ENCODE measurements at places on chromosomes 2 and 18.

GRCh38 chr2:9030190-9030589, 26.7 kb upstream of the MBOAT2 start:
- no peak for DNase-seq

- peak; percentile 29 for DNase-seq
These were observed 81.3 kb downstream of the NEURL3 start for GRCh38 chr2:96423828-96424227.

DNA sequence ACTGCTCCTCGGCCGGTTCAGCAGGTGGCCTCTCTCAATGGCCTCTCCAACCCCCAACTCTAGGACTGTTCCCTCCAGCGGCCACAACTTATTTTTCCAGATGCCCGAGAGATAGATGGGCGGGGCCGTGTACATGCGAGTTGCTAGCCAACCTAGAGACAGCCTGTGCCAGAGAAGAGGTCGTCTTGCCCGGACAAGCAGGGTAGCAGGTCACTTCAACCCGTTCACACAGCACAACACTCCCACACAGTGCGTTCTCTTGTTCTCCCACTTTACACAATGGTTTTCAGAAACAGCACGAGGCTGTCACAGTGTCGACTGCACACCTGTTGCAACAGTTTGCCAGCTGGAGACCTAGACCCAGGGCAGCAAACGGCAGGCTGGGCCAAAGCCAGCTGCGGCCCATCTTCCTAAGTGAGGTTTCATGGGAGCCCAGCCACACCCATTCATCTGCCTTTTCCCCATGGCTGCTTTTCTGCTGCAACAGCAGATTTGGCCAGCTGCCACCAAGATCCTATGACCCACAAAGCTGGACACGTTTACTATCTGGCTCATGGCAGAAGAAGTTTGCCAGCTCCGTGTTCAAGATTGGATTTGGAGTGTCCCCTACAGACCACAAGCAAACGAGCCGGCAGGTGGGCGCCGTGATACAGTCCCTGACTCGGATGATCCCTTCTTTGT, 7.3 kb upstream of the PRLH start:
- DNase-seq, result peak; percentile 33

DNA sequence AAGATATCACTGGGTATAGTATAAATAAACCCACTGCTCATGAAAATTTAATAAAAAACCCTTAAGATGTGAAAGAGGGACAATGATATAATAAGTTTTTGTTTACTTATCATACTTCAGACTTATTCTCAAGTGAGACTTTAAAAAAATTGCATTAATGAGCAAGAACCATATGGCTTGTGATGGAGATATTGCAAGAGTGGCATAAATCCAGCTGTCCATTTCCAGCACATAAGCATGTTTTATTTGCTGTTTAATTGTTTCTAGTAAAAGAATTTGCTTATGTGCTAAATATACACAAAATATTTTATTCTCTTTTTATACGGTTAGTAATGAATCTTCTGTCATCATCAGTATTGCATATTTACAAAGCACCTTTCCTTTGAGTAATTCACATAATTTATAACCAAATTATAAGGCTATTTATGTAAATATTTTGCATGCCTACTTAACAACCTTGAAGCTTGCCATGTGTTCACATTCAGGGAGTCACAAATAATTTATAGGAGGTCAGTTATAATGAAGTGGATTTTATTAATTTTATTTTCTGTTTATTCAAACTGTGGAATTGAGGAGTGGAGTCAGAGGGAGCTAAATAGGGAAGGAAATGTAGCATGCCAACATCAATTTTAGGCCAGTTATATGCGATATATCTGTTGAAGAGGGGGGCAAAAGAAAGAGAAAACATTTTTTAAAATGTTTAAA, 318.5 kb upstream of the CWC22 start:
- DNase-seq, result no peak

DNA sequence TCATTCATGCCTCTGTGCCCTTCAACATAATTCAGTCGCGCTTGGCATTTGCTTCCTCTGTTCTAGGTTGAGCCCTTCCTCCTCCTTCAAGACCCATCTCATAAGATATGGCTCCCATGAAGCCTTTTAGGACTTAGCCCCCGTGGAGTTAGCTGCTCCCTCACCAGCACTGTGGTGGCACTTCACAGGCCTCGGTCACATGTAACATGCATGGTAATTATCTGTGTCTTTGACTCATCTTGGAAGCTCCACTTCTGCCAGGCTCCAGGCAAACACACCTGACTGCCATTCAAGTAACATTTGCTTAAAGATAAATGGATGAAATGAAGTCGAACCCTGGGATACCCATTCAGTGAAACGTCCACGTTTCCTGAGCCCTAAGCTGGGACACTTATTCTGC, 484.7 kb downstream of the EIPR1 start:
- DNase-seq, result no peak

GRCh38 chr2:26033270-26033817, 540 bp upstream of the RAB10 start:
- DNase-seq, result peak; percentile 81

GRCh38 chr2:71853858-71854257, 293.8 kb downstream of the CYP26B1 start:
- DNase-seq, result no peak

GRCh38 chr2:199329466-199329865, 128.3 kb downstream of the SATB2 start:
- peak; percentile 4 for DNase-seq

- no peak for DNase-seq
These were observed 33.8 kb downstream of the PARD3B start for GRCh38 chr2:204578928-204579598.
